ENCODE measurements at places on chromosomes 12 and 14.
A peak's percentile ranks its signal among the peaks of the same experiment; 100 is the strongest.

- no peak for DNase-seq
These were observed 36.2 kb downstream of the PAPOLA start for GRCh38 chr14:96538097-96538989.

GRCh38 chr12:32595251-32595650, 83.8 kb upstream of the DNM1L start:
- no peak for DNase-seq

- no peak for DNase-seq
These were observed 74.3 kb downstream of the SUSD6 start for GRCh38 chr14:69685716-69686115.

- no peak for DNase-seq
These were observed 71.8 kb downstream of the DERA start for GRCh38 chr12:15982921-15983320.

- DNase-seq = no peak
These were observed 31.8 kb downstream of the MAX start for GRCh38 chr14:65070471-65070976.

DNA sequence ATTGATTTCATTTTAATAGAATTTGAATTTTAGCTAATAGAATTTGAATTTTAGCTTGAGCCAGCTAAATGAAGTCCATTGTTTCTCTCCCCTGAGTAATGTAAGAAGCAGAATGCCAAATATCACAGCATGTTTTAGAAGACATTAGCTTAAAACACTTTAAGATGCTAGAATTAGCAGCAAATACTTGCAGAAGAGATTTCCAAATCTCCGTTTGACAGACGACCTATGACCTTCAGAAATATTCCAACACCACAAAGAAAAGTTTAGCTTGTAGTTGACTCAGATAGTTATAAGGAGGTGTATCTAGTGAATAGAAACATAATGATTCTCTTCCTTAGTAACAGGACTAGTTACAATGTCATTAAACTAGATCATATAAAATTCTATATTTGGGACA, 51.7 kb upstream of the MYF6 start:
- no peak for DNase-seq

DNA sequence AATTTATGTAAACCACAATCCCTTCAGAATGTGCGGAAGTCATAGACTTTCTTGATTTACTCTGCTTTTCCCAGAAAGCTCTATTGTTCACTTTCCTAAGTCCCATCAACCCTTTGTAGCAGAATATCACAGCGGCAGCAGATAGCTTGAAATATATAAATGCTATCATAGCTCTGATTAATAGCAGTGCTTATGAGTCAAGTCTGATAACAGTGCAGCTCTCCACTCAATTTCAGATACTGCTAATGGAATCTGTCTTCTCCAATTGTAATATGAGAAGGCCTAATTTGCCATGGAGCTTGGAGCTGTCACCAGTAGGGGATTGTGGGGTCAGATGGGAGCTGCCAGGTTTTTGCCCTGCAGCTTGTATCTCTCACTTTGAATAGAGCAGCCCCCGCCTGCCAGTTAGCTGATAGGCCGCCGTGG, 10.9 kb downstream of the TMEM260 start:
- DNase-seq = no peak

GRCh38 chr12:10339053-10339840, 31.6 kb downstream of the KLRD1 start:
- DNase-seq = no peak

GRCh38 chr12:9632766-9633165, 25.1 kb upstream of the KLRB1 start:
- no peak for DNase-seq

DNA sequence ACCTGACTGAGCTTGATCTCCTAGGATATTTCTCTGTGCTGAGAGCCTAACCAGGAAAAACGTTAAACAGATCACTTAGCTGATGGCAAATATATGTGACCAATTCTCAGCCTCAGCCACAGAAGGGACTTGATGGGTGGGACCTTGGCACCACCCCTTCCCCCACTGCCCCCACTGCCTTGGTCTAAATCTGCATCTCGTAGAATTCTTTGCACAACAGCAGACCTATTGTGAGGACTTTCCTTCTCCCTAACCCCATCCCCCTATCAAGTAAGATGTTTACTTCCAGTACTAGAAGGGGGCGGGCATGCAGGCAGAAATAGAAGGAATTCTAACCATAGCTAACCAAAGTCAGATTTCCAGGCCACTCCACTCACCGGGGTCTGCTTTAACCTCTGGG, 313.2 kb downstream of the PCNX1 start:
- DNase-seq = no peak

GRCh38 chr14:49586673-49587460, 687 bp upstream of the RPS29 start:
- DNase-seq = peak; percentile 7

GRCh38 chr14:35386673-35387125, 17.9 kb downstream of the NFKBIA start:
- DNase-seq = no peak

- no peak for DNase-seq
These were observed 65.5 kb downstream of the FUT8 start for GRCh38 chr14:65478017-65478416.
